ENCODE measurements at places on chromosomes 6 and 20.

GRCh38 chr6:6332811-6333244 lies 12.4 kb upstream of the F13A1 start:
- DNase-seq: no peak

DNA sequence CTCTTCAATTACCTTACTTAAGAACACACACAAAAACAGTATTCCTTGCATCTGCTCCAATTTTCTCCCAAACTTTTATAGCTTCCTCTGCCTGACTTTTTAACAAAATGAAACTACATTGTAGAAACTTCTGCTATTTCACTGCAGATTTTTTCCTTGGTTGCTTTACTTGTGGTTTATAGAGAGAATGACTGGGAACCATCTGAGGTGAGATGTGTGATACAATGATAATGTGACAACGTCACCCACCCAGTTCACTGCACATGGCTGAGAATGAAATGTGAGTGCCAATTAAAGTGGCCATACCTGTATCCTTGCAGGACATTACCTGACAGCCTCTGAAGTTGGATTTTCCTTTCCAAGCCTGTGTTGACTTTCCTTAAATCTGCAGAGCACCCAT lies 258.4 kb downstream of the CD83 start:
- no peak for DNase-seq

- DNase-seq: no peak
Measured at GRCh38 chr6:158441716-158442215, 118.1 kb upstream of the TMEM181 start.

- DNase-seq: no peak
Measured at GRCh38 chr6:145428706-145429105, 306.6 kb downstream of the EPM2A start.

- no peak for DNase-seq
Measured at GRCh38 chr6:118710616-118711015, 59.2 kb upstream of the CEP85L start.

DNA sequence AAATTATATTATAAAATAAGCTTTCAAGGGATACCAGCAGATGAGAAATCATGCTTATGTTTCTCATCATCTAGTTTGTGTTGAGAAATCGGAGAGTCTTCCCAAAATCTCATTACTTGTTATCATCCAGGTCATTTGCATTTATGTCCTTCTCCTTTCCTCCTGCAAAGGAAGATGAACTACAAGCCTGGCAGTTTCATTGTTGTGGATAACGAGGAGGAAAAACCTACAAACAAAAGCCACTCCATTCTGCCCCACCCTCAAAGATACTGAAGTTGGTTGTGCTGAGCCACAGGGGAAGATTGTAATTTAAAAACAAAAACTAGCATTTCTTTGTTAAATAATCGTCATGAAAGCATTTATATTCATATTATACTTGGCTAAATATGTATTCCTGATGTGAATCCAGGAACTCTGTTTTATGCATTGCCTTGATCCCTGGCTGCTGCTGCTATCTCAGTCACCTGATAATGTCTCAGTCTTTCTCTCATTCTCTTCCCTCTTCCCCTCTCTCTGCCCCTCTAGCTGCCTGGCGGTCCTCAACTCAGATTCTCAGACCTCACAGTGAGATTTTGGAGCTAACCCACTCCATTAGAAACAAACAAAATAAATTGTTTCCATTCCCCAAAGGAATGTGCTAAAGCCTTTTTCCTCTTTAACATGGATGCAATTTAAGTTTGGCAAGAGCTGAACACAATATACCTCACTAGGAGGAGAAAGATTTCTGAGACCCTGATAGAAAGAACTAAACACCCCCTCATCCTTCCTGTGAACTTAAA lies 185.3 kb downstream of the ADAT2 start:
- no peak for DNase-seq

GRCh38 chr6:35192301-35192860 lies 21.4 kb upstream of the SCUBE3 start:
- DNase-seq: no peak

DNA sequence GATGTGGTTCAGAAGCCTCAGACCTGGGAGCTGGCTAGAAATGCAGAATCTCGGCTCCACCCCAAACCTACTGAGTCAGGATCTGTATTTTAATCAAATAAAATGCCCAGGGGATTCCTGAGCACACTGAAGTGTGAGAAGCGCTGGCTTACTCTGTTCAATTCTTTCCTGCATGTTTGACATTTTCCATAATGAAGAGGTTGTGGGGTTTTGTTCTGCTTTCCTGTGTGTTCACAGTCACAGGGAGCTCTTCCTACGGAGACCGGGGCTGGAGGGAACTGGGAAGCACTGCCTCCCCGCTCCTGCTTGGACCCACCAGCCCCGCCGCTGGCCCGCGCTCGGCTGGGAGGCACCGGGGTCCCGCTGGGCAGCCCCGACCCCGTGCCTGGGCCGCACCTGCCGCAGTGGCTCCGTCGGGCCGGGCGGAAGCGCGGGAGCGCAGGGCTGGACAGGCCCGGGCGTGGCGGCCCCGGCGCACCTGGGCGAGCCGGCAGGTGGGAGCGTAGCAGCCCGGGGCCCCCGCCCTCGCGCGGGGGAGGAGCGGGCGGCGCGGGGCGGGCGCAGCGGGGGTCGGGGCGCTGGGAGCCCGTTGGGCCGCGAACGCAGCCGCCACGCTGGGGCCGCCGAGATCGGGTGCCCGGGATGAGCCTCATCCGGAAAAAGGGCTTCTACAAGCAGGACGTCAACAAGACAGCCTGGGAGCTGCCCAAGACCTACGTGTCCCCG lies at the start of gene MAPK13:
Gene MAPK13, plus strand, starts transcription at position 573 of the 726 bp plus-strand sequence. Its CDS starts 70 bp downstream, at position 643.
- DNase-seq: no peak

DNA sequence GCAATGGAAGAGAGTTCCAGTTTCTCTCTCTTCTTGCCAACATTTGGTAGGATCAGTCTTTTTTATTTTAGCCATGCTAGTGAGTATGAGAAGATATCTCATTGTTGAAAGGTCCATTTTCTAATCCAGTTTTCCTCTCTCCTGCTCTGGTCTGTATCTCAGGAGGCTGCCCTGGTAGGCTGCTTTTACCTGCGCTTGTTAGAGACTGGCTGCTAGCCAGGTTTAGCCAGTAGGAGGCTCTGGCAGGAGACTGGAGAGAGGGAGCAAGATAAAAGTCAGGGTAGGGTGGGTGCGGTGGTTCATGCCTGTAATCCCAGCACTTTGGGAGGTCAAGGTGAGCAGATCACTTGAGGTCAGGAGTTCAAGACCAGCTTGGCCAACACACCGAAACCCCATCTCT lies 68.6 kb upstream of the FOXP4 start:
- DNase-seq: no peak

All from stimulated activated CD8-positive, alpha-beta memory T cell treated with anti-CD3 and anti-CD28 coated beads, Interleukin-15, amount 100 ng/mL, for 24 hours (primary cell).